ENCODE measurements at places on chromosomes 7 and 10.

DNA sequence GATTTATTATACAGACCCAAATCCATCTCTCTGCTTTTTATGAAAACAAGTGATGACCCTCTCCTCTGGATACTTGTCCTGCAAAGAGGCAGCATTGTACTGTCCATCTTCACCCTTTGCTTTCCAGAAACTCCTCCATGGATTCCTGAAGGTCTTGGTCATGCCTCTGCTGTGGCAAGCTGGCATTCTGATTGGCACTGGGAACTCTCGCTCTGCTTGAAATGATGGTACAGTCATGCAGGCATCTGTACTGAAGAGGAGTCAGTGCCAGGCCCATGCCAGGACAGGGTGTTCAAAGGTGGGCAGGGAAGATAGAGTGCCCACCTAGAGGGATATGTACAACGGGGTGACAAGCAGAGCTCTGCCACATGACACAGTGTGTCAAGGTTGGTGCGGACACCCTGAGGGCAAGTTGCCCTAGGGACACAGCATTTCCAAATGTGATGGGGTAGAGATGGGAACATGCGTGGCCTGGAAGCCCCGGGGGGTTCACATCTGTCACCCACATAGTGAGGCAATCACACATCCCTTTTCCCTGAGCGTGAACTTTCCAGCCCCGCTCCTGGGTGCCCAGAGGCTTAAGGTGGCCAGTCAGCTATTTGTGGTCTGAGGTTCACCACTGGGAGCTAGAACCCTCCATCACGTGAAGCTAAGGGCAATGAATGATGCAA lies 235.7 kb upstream of the TCERG1L start:
- no peak for DNase-seq

DNA sequence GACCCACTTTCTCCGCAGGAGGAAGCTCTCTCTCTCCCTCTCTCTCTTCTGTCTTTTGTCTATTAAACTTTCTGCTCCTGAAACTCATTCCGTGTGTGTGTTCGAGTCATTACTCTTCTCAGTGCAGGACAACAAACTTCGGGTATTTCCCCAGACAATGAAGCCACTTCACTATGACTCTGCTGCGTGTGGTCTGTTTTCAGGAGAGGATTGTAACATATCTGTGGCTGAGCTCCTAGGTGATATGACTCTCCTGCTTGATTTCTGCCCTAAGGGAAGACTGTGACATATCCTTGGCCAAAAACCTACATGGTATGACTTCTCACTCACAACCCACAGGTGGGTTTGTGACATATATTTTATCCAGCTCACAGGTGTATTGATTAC lies 39.9 kb upstream of the ZNF107 start:
- no peak for DNase-seq

DNA sequence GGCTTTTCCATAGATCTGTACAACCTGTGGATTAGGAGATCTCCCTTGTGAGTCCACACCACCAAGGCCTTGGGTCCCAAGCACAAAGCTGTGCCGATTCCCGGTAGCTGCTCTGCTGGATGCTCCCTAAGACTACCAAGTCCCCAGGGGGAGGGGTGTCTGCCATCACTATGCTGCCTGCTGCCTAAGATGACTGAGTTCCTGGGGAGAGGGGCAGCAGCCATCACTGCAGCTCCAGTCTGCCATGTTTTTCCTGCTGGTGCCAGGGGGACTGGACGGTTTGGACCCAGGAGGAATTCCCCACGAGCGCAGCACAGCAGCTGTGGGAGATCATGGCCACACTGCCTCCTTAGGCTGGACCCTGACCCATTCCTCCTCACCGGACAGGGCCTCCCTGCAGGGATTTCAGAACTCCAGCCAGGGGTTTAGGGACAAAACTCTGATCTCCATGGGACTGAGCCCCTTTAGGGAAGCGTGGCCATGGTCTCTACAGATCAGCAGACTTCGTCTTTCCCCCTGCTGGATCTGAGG lies 1049.8 kb downstream of the SORCS1 start:
- DNase-seq, result no peak

DNA sequence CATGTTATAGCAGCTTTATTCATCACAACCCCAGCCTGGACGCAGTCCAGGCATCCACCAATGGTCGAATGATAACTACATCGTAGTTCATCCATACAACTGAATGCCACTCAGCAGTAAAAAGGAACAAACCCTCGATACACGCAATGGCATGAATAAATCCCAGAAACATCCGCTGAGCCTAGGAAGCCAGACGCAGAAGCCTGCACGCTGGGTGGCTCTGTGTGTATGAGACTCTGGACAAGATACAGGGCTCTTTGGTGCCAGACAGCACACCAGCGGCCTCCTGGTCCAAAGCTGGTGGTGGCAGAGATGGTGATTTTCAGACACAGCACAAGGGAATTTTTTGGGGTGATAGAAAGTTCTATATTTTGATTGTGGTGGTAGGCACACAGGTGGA lies 10.0 kb upstream of the CRYGN start:
- no peak for DNase-seq

GRCh38 chr10:75613685-75614504 lies 182.5 kb downstream of the LRMDA start:
- DNase-seq, result peak; percentile 6

GRCh38 chr7:155283565-155284194 lies 14.0 kb upstream of the INSIG1 start:
- DNase-seq, result no peak

DNA sequence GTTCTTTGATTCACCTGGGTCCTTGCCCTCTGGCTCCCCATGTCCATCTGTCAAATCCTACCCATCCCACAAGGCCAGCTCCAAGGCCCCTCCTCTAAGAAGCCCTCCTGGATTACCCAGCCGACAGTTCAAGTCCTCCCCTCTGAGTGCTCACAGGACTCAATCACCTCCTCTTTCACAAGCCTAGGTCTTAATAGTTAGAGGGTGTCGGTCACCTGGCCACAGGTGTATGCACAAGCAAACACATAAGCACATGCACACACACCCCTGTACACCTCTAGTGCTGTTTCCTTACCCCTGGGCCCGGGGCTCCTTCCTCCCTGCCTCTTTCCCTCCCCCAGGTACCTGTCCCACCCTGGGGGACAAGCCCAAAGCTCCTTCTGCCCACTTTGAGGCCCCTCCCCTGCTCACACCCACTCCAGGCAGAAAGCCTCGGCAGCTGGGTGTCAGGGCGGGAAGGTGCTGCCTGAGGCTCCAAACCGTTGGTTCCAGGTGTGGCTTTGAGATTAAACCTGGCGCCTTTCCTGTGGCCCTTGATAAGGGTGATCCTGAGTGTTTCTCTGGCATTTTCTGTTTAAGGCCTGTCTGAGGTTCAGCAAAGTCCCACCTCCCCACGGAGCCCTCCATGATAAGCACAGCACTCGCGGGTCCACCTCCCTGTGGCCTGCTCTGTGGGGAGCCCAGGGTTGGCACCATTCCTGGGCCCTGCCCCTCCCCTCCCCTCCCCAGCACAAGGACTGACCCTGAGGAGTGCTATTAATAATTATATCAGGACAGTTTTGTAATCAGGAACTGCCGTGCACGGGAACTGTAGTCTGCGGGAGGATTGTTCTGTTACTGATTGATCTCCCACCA lies 14.6 kb upstream of the AQP1 start:
- DNase-seq, result no peak

- DNase-seq, result no peak
These were observed 32.9 kb upstream of the CUX1 start for GRCh38 chr7:101784292-101785127.

GRCh38 chr10:17023386-17024298 lies 106.0 kb downstream of the CUBN start:
- DNase-seq, result no peak

GRCh38 chr10:101379663-101380352 lies 25.8 kb downstream of the BTRC start:
- DNase-seq, result no peak

- no peak for DNase-seq
These were observed 220.0 kb upstream of the MAGI2 start for GRCh38 chr7:79673421-79673820.

GRCh38 chr10:8485032-8485431 lies 430.5 kb downstream of the GATA3 start:
- DNase-seq, result no peak

GRCh38 chr7:133807624-133808492 lies 319.3 kb upstream of the LRGUK start:
- peak; percentile 99 for DNase-seq

DNA sequence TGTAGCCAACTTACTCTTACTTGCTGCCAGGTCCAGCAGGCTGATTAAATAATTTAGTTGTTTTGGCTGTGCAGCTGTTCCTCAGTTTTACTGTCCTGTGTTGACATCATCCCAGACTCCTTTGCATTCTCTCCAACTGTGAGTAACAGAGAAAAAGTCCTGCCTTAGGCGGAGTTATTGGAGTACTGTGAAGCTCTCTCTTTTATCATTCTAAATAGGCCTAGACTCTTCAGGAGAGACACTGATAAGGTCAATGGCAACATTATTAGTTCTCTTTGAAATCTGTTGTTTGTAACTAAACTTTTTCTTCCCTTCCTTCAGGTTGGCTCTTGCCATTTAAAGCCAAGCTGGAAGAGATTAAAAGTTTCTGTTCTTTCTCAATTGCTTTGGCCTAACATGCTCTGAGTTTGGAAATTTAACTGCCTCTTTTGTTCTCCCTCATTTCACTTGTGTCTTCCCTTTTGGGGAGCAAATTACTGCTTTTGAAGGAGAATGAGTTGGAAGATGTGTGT lies 215.7 kb upstream of the CSTF2T start:
- DNase-seq, result no peak

- no peak for DNase-seq
These were observed 129.8 kb upstream of the FAM20C start for GRCh38 chr7:62361-63116.

GRCh38 chr10:15558136-15558535 lies 161.6 kb downstream of the ITGA8 start:
- DNase-seq, result no peak

DNA sequence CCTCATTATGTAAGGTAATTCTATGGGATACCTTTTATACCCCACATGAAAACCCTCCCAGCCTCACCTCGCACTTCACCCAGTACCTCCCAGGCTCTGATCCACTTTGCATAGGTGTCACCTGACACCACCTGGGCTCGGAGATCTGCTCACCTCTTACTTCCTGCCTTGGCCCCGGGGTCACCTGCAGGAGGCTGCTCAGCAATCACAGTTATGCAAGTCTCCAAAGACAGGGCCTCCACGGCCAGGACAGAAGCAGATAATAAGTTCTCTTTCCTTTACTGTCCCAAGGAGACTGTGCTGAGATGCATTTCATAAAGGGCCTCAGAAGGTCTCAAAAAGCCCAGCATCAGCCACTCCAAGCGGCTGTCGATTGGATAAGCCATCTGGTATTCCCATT lies 112.4 kb upstream of the PPP2R2D start:
- DNase-seq, result no peak

- DNase-seq, result no peak
These were observed 31.3 kb upstream of the SMC3 start for GRCh38 chr10:110535958-110536891.

GRCh38 chr7:84339306-84339705 lies 144.7 kb upstream of the SEMA3A start:
- no peak for DNase-seq

GRCh38 chr10:113423981-113424721 lies 128.7 kb upstream of the HABP2 start:
- DNase-seq, result no peak

DNA sequence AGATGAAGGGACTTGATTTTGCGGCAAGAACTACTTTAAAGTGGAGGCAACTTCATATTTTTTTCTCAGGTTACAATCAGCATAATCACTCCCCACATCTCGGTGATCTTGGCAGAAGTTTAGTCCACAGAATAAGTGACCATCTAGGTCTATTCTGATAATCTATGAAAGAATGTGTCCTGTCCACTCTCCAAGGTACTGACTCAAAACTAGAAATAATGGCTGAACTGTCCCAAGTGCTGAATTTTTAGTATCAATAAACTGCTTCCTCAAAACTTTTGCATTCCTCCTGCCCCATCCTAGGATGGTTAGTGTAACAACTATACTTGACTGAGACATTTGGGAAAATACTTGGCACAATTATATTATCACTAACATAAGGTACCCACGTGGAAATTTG lies 10.9 kb upstream of the CHRM2 start:
- no peak for DNase-seq

DNA sequence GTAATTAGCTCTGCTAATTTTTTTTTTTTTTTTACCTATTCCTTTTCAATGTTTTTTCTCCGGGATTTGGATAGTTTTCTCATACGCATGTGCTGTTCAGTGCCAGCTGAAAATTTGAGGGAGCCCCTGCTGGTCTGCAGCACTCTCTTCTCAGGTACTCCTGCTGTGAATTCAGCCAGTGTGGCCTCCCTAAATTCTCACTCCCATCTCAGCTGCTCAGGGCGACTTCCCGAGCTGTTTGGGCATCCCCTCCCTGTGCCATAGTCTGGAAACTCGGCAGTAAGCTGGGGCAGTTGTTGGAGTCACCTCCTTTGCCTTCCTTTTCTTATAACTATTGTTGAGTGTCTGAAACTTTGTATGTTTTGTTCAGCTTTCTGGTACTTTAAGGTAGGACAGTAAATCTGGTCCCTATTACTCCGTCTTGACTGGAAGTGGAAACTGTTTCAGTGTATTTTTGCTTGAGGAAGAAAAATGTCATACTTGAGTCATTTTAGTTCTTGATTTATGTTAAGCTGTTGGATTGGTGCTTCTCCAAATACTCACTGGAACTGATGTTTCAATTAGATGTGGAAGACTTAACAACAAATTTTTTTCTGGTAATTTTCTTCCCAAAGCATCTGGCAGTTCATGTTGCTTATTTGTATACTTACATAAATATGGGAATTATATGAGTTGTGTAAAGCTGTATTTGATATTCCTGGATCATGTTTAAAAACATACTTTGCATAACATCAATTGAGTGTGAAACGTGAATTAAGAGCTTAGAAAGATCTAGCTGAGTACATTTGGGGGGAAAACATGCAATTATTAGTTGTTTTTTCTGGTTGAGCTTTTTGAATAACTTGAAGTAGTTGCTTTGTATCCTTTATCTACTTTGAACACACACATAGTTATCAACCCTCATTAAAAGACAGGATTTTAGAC lies 33.7 kb downstream of the MINPP1 start:
- no peak for DNase-seq

DNA sequence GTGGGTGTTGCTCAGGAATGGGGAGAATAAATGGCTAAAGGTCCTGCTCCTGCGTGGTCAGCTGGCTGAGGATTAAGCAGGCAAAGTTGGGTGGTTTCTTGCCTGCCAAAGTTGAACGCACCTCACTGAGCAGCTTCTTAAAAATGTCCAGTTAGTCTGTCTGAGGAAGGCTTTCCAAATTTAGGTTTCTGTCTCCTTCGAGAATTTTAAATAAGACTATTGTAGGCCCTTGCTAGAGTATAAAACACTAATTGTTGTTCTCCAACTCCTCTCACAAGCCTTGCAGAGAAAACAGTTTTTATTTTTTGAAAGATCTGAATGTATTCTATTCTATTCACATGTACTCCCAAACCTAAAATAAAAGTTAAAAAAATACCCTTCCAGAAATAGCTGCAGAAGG lies 122.0 kb upstream of the LAMB4 start:
- DNase-seq, result no peak

- DNase-seq, result no peak
These were observed 507.6 kb downstream of the GALNT17 start for GRCh38 chr7:71639382-71640085.

DNA sequence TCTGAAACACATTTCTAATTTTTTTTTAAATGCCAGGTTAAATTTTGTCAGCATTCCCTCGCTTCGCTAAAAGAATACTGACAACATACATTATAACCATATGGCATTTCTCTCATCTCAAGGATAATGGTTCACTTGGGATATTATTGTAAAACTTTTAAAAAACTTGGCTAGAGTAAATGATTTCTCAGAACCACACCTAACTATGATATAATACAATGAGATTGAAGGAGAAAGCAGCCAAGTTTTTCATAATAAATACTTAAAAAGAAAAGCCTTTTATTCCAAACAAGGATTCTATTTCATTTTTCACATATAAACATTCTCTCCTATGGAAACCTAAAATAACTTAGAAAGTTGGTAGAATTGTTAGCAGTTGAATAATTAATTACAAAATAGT lies 413.9 kb downstream of the HGF start:
- DNase-seq, result no peak

Measured in NCI-H2227 treated with DMSO at 0.1 percent for 48 hours (cell line).